ENCODE measurements at places on chromosomes 1 and 21.

DNA sequence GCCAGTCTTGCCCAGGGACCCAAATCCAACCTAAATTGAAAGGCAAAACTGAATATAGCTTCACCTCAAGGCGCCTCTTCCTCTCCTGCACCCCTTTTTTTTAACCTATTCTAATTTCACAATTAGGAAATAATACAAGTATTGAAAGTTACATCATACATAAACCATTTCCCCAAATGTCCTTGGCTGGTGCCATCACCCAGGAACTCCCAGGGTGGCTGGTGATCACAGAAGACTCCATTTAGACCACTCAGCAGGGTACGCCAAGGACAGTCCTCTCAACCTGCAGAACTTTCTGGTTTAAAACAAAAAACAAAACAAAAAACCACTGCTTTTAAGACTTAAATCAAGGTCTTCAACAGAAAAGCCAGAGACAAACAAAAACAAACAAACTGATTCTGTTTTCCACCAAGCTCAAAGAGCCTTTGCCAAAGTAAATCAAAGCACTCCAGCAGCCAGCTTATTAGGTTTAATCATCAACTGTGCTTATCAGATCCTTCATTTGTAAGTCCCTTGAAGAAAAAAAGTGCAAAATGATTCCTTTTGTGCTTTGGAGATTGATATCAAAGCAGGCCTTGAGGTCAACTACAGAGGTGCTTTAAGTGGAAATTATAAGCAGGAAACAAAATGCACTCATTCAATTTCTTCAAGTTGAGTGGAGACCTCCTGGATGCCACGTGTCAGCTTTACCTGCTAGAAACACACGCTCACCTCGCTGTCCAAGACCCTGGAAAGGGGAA lies 113.0 kb downstream of the ETS2 start:
- no peak for DNase-seq

DNA sequence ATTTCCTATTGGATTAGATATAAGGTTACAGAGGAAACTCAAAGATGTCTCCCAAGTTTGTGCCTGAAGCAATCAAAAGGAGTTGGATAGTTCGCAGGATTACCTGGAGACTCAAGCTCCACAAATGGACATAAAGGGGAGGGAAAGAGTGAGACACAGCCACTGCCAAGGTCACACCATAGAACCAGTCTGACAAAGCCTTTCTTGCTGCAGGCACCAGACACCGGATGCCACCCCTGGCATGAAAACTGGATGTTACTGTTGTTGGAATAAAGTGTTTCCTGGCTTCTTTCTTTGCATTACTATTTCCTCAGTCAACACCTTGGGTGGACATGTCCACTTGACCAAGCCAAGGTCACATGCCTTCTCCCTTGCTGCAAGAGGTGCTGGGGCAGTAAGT lies 70.6 kb downstream of the SNRPE start:
- DNase-seq = no peak

DNA sequence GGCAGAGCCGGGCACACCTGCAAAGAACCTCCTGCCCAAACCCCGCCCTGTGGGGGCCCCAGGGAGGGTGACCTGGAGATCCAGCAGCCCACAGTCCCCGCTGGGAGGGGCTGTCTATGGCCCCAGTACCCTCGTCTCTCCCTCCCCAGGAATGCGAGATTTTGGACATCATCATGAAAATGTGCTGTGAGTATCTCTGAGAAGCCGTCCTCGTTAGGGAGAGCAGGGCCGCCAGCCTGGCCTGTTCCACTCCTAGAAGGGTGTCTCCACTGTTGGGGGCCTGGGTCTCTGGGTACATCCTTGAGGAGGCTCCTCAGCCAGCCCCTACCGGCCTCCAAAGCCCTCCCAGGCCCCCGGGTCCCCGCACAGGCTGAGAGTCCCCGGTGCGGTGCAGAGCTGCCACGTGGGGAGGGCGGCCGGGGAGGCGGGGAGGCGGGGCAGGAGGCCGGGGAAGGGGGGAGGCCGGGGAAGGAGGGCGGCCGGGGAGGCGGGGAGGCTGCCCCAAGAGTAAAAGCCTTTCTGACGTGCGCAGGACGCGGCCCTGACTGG lies 18.7 kb downstream of the COL6A1 start:
- no peak for DNase-seq

GRCh38 chr1:158992787-158993312 lies 16.9 kb upstream of the IFI16 start:
- no peak for DNase-seq

DNA sequence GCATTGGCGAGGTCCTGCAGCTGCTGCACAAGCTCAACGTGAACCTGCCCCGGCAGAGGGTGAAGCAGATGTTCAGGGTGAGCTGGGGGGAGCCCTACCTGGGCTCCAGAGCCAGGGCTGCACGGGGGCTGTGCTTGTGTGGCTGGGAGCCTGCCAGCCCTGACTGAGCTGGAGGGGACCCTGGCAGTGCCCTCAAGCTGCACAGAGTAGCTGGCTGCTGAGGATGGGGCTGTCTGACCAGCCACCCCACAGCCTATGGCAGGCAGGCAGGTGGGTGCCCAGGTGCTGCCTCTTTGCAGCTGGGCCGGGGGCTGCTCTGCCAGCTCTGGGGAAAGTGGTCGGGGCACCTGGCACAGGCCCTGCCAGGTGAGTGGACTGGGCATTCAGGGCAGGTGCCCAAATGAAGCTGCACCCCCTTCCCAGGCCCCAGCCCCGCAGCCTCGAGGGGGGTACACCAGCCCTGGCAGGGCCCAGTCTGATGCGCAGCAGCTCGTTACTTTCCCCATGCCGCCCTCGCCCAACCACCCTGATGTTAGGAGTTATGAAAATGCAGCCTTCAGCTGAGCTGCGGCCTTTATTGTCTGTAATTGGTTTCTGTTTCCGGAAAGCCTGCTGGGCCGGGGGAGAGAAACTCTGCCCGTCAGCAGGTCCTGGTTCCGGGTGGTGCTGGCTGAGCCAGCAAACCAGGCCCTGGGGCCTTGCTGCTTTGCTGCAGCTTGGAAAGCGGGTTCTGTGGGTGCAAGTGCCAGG lies 4.3 kb downstream of the PLCH2 start:
- DNase-seq = no peak

DNA sequence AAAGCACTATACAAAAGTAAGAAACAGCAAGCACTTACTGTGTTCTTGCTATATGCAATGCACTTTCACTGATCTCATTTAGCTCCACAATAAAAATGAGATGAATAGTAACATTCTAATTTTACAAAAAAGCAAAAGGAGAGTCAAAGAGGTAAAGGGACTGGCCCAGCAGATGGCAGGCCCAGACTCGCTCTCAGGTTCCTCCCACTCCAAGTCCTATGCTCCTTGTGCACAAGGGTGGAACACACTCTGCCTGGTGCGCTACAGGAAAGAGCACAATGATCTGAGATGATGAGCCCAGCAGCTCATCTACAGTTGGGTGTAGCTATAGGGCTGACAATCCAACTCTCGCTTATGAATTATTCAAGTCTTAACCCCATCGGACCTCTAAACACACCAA lies 94.1 kb upstream of the LYST start:
- no peak for DNase-seq

Data from stimulated activated CD8-positive, alpha-beta memory T cell treated with anti-CD3 and anti-CD28 coated beads, Interleukin-7, amount 100 ng/mL, for 48 hours (primary cell).